H1 (cell line): ENCODE measurements at places on chromosomes 6 and 20. TPM values are rescaled to one million over a fixed set of nuclear protein-coding genes. Genes with fewer than 3 reads are reported as not detected.

GRCh38 chr20:25992146-25992545 lies 295.5 kb upstream of the ZNF337 start:
- no peak for DNase-seq

DNA sequence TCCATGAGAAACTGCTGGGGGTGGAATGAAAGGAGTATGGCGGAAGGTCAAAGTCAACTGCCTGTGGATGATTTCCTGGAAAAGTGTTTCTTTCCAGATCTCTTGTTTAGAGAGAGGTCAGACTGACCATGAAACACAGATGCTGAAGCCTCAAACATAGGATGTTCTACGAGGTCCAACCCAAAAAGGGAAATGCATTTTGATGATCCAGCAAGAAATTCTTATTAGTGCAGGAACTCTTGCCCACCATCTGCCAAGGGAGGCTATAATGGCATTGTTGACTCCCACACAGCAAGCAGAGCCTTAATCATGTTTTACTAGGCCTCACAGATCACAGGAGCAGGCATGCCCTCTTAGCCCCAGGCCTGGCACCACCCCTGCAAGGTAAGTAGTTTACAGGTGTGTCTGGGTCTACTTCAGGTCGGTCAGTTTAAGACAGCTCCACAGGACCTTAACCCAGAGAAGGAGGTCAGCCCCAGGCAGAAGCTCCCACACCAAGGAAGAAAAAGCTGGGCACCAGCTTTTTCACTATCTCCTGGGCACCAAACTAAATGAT lies 67.6 kb upstream of the CNKSR3 start:
- no peak for DNase-seq

DNA sequence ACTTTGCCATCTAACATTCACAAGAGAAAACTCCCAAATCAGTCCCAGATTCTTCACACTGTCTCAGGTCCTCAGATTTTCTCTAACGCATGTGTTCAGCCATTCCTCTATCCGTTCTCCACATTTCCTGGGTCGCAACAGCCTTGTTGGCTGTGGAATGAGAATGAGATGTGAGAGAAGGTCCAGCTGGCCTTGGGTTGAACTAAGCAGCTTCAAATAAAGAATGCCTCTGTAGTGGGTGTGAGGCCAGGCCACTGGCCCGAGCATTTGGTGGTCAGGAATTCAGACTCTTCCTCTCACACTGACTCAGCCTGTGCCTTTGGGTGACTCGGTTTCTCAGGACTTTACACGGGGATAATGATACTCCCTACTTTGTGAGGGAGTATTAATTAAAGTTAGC lies 73.8 kb upstream of the CCN6 start:
- no peak for DNase-seq

DNA sequence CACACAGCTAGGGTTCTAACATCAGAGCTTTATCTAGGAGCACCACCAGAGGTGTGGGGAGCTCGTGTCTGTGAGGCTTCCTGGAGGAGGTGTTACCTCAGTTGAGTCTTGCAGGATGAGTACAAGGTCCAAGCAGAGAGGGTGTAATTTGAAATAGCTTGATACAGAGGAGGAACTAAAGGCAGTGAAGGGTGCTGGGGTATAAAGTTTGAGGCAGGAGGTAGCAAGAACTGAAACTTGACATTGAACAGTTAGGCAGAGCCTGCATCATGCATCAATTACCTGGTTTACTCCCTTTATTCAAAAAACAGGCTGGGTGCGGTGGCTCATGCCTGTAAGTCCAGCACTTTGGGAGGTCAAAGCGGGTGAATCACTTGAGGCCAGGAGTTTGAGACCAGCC lies 241.2 kb downstream of the UST start:
- DNase-seq = no peak

The HLA-DOB gene
- 0.27 TPM in 1 of 2 replicates, not detected in the other for total RNA-seq
